Endothelial cell (in vitro differentiated cells): ENCODE measurements at places on chromosomes 5 and 9.

- DNase-seq = no peak
These were observed 221.3 kb downstream of the PIK3R1 start for GRCh38 chr5:68436686-68437520.

DNA sequence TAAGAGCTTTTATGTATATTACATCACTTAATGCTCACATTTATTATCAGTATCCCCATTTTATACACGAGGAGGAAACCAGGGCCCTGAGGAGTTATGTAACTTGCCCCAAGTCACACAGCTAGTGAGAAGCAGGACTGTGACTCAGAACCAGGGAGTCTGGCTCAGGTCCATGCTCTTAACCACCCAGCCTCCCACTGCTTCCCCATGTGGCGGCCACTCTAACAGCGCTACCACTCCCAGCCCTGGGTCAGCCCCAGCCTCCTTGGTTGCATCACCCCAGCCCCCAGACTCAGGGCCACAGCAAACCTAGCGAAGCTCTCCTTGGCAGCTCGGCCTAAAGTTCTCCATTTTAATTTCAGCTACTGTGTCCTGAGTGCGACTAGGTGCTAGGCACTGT, 159.1 kb downstream of the PAX5 start:
- DNase-seq = no peak

DNA sequence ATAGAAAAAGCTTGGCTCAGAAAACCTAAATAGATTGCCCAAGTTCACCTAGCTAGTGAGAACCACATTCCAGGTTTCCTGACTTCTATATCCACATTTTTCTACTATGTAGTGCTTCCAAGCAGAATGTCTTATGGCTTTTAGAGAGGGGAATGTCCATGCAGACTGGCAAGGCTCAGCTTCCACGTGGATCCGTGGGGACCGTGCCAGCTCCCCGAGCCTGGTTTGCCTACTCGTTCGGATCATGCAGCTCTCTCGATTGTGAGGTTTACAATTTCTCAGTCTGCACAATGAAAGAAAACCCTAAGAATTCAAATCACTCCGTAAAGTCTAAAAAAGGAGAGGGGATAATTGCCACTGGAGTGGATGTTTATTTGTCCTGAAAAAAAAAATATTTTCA, 256.5 kb upstream of the NR4A3 start:
- no peak for DNase-seq

DNA sequence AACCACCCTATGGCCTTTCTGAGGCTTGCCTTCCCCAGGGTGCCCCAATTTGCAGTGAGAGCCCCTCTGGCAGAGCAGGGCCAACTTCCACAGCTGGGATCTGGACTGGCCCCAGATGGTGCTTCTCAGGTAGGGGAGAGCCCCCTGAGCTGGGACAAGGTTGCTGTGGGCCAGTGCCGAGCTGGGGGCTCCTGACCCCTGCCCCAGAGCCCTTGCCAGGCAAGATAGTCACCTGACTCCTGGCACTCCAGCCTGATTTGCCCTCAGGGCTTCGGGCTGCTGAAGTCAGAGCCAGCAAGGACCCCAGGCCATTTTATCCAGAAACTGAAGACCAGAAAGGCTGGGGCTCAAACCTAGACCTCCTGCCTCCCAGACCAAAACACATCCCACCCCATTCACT, 33.4 kb upstream of the AKNA start:
- no peak for DNase-seq

DNA sequence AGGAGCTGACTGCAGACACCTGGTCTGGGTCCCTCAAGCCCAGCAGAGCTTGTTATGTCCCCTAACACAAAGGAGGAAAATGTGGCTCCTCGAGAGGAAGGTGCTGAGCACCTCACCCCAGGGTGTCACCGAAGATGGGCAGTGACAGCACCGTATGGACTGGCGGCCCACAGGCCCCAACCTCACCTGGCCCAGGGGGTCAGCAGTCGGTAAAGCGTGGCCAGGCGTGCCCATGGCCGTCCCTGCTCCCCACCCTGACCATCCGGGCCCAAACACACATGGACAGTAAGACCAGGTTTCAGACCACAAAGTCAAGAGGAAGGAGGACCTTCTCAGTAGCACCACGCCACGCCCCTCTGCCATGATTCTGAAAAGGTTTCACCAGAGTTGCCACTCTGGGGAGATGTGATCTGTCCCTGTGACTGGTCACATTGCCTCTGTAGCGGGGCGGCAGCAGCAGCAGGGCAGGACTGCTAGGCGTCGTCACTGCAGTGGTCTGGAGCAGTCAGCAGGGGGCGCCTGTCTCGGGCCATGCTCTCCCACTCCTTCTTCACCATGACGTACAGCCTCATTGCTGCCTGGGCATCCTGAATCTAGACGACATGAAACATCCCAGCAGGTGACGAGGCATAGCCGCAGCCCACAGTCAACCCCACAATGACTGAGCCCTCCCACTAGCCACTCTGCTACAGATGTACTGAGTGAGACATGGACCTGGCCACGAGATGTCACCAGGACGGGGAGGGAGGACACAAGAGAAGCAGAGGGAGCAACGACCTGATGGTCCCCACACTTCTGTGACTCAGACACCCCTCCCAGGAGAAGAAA, 11.1 kb downstream of the REXO4 start:
- peak; percentile 87 for DNase-seq

DNA sequence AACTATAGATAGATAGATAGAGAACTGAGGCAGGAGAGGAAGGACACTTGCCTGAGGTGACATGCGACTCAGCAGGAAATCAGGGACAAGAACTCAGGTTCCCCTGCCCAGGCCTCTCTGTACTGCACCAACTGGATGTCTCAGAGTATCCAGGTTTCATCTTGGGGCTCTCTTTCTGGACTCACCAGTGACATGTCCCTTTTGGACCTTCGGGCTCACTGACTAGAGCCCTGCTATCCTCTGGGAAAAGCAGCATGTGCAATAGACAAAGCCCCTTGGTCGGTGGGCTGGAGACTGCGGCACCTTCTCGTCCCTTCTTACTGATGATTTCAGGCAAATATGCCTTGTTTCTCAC, 104.5 kb downstream of the RGS3 start:
- DNase-seq = no peak

DNA sequence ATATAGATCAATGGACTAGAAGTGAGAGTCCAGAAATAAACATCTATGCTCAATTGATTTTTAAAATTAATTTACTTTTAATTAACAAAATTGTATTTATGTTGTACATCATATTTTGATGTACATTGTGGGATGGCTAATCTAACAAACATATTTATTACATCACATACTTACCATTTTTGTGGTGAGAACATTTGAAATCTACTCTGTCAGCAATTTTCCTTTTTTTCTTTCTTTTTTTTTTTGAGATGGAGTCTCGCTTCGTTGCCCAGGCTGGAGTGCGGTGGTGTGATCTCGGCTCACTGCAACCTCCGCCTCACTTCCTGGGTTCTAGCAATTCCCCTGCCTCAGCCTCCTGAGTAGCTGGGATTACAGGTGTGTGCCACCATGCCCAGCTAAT, 32.4 kb upstream of the SHB start:
- no peak for DNase-seq

DNA sequence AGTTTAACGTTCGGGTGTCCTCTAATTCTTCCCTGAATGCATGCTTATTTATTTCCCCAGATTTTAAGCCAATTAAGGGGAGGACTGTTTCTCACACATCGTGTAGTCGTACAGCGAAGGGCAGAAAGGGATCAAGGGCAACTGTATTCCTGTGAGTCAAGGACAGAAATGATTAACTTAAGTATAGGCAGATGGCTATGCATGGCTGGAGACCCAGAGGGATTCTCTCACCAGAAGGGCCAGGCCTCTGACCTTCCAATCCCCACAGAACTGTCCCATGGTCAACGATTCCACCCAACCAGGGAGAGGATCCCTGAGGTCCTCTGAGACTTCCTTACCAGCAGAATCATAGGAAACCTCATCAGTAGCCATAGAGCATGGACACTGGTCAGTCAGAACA, 161.8 kb upstream of the MAP1B start:
- DNase-seq = no peak

- DNase-seq = no peak
These were observed 326.1 kb downstream of the NSG2 start for GRCh38 chr5:174371600-174372094.

DNA sequence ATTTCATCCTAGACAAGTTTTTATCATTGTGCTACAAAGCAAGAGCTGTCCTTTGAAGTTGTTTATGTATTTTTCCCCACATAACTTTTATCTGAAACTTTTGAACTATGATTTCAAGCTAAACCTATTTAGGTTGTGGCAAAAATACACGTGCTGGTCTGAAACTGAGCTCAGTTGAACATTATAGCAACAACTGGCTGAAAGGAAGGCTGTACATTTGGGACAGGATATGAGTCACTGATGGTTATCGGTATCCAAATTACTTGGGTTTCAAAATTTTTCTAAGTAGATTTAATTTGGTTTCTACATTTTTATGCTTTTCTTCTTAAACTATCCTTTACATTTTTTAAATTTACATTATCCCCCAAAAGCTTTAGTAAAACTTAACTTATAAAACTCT, 627.3 kb upstream of the NUDT12 start:
- no peak for DNase-seq

- DNase-seq = no peak
These were observed 356.9 kb downstream of the SEMA5A start for GRCh38 chr5:9188956-9189355.

DNA sequence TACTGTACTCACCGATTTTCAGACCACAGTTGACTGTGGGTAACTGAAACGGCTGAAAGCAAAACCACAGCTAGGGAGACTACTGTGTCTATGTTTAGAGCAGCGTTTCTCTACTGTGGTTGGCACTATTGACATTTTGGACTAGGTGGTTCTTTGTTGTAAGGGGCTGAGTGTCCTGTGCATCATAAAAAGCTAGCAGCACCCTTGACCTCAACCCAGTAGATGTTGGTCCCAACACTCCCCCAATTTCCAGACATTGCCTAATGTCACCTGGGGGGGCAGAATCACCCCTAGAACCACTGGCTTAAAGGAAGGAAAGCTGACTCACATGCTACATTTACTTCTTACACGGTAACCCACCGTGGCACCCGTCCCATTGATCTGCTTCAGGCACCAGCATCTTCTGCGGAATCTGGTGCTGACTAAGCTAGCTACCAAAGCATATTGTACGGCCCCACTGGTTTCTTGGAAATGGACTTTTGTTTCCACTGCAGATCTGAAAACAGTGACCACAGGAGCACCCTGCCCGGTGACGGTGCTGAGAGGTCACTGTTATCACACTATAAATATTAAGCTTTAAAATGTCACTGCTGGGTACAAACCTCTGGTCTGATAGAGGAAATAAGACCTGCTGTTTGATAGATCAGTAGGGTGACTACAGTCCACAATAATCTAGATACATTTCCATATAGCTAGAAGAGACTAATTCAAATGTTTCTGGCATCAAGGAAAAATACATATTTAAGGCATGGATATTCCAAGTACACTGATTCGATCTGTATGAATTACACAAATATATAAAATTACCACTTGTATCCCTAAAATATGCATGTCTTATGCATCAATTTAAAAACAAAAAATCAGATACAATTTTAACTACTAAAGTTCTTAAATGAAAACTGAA, 151.4 kb downstream of the HSD17B3 start:
- no peak for DNase-seq

GRCh38 chr9:128159522-128159783, 612 bp upstream of the BBLN start:
- DNase-seq = no peak

DNA sequence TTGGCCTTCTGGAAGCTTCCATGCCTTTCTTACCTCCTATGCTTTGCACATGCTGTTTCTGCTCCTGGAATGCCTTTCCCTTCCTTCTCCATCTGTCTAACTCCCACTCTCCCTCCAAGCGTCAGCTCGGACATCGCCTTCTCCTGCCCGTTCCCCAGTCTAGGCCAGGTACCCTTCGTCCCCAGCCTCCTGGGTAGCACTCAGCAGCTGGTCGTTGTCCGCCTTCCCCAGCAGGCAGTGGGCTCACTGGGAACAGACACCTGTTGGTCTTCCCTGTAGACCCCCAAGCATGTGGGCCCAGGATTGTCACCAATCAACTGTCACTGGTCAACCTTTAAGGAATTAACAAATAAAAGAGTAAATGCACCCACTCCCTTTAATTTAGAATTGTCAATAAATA, 202.2 kb downstream of the RGS3 start:
- no peak for DNase-seq

DNA sequence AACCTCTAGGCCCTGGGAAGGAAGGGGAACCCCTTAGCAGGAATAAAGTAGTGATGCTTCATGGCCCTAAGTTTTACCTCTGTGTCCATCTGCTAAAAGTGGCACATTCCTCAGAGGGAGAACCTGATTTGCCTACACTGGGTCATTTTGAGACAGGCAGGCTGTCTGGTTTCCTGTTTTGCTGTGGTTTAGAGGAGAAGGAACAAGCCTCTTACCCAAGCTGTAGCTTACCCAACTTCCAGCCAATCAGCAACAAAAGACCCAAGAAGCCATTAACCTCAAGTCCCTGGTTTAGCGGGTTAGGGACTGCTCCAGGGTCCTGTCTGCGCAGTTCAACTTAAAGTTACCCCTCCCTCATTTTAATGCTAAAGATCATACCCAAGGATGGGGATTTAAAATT, 411.0 kb downstream of the MAT2B start:
- no peak for DNase-seq

DNA sequence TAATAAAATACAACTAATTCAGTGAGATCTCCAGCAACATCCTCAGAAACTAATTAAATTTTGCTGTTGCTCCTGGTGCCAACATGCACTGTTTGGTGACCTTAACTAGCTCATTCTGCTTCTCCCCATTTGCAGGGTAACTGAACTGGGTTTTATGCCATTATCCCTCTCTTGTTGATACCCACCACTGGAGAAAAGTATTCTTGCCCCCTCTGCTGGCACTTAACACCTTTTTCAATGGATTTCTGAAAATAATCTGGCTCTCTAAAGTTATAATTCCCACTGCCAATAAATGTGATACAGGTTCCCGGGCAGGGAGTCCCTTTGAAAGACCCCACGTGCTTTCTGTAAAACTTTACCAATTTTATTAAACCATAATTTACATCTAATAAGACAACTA, 394.3 kb downstream of the OSTF1 start:
- DNase-seq = no peak

DNA sequence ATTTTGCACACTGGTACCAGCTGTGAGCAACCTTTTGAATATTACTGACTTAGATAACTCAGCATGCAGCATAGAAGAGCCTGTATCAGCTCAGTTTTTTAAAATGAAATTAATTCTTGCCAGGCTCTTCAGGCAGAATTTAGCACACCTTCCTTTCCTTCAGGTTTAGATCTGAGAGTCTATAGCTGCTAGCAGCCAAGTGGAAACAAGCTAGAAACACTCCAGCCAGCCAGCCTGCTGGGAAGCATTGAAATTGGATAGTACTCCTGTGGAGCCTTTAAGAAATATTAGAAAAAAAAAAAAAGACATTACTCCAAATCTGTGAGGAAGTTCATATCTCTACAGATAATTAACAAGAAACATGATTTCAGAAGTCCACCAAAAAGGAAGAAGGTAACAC, 812.2 kb downstream of the DTWD2 start:
- no peak for DNase-seq

- no peak for DNase-seq
These were observed 20.5 kb upstream of the NDST1 start for GRCh38 chr5:150487199-150488061.
